Stimulated activated CD4-positive, alpha-beta T cell treated with anti-CD3 and anti-CD28 coated beads, Interleukin-4, amount 100 ng/mL, for 48 hours (primary cell): ENCODE measurements at places on chromosomes 5 and 9.
A peak's percentile ranks its signal among the peaks of the same experiment; 100 is the strongest.

DNA sequence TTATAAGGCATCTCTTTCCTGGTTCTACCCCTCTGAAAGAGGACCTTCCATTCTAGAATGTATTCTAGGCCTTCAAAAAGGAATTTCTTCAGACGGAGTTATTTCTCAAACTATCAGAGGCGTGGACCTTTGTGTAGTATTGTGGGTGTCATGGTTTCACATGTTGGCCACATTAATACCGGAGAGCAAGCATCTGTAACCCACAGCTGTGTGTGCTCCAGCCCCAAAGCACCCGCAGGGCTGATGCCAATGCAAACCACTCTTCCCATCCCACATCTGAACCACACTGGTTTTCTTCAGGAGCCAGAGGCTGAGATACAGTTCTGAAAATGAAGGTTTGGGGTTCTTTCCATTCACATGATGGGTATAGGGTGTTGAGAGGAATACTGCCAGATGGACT is 127.1 kb downstream of the BNC2 start:
- DNase-seq = no peak

DNA sequence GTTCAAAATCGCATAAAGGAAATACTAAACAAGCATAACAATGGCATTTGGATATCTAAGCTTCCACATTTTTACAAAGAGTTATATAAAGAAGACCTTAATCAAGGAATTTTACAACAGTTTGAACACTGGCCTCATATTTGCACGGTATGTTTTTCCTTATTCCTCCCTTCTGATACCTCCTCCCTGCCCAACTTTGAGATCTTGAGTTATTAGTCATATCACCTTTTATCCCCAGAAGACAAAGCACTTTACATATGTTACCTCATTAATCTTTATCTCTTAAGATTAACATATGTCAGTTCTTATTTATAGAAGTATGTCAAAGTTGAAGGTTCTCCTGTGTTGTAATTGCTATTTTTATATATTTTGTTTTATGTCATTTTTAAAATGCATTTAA is 29.8 kb downstream of the TDRD7 start:
- DNase-seq = no peak

DNA sequence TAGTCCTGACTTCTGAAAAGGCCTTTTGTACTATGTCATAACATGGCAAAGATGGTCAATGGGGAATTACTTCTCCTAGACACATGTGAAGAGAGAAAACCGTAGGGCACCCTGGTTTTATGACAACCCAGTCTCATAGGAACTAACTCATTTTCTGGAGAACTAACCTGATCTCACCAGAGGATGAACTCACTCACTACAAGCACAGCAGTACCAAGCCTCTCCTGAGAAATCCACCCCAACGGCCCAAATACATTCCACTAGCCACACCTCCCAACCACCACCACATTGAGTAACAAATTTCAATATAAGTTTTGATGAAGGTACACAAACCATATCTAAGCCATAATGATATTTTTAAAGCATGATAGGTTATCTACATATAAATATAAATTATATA is 909.3 kb upstream of the CDH10 start:
- no peak for DNase-seq

DNA sequence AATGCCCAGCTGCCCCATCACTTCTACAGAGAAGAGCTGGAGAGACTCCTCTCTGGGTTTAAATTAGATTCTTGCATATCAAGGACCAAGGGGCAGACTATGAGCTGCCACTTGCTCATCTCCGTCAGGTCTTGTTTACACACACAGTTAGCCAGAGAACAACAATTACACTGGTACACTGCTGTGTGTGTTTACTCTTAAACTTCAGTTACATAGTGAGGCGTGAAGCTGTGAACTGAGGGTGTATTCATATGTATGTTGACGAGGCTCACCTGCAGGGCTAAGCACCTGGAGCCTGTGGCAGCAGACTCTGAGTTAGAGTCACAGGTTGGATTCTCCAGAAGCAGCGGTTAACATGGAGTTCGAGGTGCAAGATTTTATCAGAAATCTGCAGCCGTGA is 155.4 kb upstream of the ANKH start:
- no peak for DNase-seq

DNA sequence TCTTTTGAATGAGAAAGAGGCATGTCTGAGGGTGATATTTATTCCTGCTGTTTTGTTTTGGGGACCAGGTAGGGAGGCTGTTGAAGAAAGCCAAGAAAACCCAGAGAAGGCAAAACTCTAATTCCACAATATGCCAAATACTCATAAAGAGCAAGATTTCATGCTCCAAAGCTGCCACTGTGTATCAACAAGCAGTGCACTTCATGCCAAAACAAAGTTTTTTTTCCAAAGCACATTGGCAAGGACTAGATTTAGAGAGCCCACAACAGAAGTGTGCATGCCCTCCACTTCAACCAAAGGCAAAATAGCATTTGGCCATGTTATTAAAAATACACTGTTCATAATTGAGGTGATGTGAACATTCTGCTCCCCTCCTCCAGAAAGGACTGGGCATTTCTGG is 229.9 kb downstream of the EBF1 start:
- no peak for DNase-seq

- no peak for DNase-seq
Measured at GRCh38 chr5:119404033-119404432, 48.2 kb downstream of the TNFAIP8 start.

- peak; percentile 27 for DNase-seq
Measured at GRCh38 chr5:41925555-41925951, 472 bp downstream of the FBXO4 start.
